ENCODE measurements at places on chromosomes 5 and 9.

DNA sequence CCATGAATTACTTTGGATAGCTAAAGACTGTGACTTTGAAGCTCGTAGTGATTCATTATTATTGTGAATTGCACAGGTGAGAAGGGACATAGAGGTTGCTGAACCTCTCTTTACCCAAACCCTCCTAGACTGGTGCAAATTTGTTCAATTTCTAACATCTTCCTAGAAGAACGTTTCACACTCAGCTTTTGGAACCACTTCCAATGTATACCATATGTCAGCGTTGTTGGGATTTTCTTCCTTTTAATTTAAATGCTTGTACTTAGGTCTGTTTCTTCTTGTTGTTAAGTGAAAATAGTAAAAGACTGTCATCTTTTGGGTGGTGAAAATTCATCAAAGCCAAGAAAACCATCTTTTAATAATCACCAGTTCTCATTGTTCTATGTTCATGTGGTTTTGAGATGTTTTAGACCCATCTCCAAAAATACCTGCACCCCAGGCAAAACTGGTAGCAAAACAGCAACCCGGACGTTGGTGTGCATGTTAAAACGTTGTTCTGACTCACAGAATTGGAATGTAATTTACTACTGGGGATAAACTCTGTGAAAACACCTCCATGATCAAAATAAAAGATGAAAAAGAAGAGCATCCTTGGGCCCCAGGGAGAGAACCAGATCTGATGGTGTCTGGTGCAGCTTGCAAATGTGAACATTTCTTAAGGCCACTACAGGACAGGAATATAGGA lies 238.3 kb downstream of the NPR3 start:
- no peak for DNase-seq

DNA sequence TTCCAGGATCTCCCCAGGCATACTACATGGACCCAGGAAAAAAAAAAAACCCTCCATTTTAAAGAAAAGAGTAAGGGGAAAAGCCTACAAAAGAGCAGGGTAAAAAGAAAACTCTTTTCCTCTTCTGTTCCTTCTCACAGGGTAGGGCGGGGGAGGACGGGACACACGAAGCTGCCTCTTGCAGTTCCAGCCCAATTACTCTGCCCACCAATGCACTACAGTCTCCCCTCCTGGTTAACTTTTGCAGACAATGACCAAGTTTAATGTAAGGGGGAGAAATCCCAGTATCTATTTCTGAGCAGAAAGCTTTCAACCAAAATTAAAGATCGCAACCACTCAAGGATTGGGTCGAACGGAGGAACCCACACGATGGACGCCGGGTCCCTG lies 1.3 kb downstream of the BRD3 start:
- no peak for DNase-seq

GRCh38 chr5:53357439-53357838 lies 123.0 kb upstream of the FST start:
- DNase-seq, result no peak

GRCh38 chr9:36401897-36402480 lies 1.9 kb upstream of the RNF38 start:
- DNase-seq, result no peak

- no peak for DNase-seq
Observed at GRCh38 chr9:114464281-114465051, 40.8 kb downstream of the WHRN start.

GRCh38 chr9:72473474-72474261 lies 47.7 kb upstream of the TMC1 start:
- no peak for DNase-seq
